ENCODE measurements at places on chromosomes 2 and 18.

- peak; percentile 44 for DNase-seq
These were observed 34.2 kb upstream of the EN1 start for GRCh38 chr2:118881490-118882129.

DNA sequence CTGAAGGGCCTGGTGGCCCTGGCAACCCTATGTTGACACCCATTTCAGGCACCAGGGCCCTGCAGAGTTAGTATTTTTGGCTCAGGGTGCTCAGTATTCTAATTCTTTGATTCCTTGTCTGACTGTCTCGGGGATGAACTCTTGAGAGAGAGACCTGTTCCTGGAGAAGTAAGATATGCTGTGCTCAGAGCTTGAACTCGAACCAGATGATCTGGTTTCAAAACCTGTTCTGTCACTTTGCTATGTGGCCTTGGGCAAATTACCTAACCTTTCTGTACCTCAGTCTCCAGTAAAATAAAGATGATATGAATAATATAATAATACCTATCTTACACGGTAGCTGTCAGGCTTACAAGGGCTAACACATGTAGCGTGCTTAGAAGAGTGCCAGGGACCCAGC is 294.2 kb downstream of the DYSF start:
- DNase-seq: no peak

- no peak for DNase-seq
These were observed 32.2 kb upstream of the AMMECR1L start for GRCh38 chr2:127917916-127918315.

DNA sequence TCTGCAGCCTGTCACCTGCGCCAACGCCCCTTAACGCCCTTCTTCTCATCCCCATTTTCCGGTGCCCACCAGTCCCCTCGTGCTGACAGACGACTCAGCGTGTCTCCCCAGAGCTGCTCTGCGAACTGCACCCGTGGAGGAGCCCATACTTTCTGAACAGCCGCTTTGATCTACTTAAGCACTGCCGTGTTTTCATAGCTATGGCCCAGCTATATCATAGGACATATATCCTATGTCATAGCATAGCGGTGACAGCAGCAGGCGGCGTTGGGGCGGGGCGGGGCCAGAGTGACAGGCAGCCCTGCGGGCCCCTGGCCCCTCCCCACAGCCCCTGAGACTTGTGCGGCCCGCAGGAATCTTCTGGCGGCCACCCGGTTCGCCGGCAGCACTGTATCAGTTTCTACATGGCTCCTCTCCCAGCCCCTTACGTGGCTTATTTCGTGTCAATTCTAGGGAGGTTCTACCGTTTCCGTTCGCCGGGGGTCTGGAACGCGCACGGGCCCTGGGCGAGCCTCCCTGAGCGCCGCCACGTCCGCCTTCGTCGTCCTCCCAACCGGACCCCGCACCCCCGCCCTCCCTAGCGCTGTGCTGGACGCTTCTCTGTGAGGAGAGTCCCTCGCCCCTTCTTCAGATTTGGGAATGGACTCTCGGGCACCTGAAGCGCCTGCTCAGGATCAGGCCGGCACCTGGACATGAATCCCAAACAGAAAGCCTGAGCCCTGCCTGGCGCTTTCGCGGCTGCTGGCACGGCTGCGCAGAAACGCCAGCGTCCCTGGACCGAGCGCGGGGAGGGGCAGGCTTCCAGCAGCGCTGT is 35.4 kb downstream of the PTPN18 start:
- DNase-seq: peak; percentile 26

DNA sequence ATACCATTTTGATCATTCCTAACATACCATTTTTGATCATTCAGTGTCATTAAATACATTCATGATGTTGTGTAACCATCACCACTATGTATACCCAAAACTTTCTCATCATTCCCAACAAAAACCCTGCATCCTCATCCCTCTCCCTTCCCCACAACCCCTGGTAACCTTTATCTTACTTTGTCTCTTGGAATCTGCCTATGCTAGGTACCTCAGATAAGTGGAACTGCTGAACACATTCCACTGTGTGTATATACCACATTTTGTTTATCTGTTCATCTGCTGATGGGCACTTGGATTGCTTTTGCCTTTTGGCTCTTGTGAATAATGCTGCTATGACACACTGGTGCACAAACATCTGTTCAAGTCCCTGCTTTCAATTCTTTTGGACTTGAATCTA is 83.8 kb upstream of the TFCP2L1 start:
- no peak for DNase-seq

DNA sequence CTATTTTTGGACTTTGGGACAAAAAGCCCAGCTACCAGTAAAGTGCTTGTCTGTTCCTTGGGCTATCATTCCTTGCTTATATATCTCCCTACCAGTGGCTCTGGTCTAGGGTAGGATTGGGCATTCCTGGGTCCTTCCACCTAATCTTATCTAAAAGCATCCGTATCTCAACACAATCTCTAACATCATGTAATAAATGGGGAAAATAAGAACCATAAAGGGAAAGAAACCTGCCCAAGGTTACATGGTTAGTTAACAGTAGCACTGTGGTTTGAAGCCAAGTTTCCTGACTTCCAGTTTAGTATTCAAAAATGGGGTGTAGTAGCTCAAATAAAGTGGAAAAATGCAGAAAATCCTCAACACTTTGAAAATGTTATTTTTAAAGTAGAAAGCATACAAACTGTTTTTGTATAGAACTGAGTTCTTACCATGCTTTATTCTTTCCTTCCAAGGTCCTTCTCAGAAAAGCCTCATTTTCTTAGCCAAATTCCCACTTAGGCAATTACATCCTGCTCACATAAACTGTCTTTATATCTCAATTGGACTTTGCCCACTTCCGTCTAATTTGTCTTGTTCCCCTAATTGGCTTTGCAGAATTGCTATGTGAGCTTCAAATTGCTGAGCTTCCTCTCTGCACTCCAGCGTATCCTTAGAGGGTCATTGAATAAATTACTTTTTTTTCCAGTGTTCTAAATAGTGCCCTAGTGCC is 273.1 kb upstream of the UBE2E3 start:
- no peak for DNase-seq

GRCh38 chr2:165280356-165280755 is 41.1 kb downstream of the SCN2A start:
- no peak for DNase-seq

DNA sequence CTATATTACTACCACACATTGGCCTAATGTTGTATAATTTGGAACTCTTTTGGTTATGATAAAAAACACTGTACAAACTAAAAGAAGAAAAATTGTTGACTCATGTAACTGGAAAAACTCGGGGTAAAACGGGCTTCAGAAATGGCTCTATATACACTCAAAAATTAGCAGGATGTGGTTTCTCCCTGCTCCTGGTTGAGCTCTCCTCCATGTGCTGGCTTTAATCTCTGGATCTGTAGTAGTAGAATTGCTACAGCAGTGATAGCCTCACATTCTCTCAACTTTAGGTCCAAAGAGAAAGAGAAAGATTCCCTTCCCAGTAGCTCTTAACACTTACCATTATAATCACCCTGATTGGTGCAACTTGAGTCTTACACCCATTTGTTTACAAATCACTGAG is 274.9 kb upstream of the GALNT5 start:
- no peak for DNase-seq
